ENCODE measurements at places on chromosomes 7 and 10.

- no peak for DNase-seq
These were observed 8.1 kb downstream of the SDK1 start for GRCh38 chr7:3309140-3309539.

DNA sequence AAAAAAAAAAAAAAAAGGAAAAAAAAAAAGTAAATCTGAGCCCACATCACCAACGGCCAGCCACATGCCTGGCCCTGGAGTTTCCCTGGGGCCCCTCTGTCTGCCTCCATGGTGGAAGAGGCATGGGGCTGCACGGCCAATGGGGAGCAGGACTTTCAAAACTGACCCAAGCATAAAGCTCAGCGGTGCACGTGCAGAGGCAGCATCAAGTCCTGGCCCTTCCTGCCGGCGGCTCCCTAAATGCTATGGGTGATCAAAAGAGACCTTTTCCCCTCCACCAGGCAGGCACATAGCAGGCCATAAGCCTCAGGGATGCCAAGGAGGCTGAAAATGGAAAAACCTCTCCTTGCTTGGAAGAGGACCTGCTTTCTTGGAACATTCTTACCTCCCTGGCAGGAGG, 94.3 kb downstream of the OAT start:
- DNase-seq = no peak

- no peak for DNase-seq
These were observed 121.3 kb downstream of the PRLHR start for GRCh38 chr10:118474111-118474510.

- no peak for DNase-seq
These were observed 255.5 kb downstream of the MAD1L1 start for GRCh38 chr7:1977059-1977875.

DNA sequence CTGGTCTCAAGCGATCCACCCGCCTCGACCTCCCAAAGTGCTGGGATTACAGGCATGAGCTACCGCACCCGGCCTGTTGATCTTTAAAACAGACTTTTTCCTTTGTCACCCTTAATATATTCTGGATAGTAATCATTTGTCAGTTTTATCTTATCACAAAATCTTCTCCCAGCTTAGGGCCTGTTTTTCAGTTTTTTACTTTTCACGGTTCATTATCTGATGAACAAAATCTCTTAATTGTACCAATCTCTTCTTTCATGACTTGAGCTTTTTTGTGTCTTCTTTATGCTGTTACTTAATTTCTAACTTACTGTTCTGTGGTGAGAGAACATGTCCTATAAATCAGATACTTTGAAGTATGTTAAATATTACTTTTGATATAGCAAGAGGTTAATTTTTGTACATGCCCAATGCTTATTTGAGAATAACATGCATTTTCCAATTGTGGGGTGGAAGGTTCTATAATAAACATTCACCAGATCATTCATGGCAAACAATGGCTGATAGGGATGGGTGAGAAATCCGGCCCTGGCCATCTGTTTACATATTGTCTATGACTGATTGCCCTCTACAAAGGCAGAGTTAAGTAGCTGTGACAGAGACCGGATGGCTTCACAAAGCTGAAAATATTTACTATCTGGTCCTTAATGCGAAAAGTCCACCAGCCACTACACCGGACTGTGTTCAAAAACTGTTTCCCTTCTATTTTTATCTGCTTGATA, 5.3 kb downstream of the PAPOLB start:
- DNase-seq = no peak

DNA sequence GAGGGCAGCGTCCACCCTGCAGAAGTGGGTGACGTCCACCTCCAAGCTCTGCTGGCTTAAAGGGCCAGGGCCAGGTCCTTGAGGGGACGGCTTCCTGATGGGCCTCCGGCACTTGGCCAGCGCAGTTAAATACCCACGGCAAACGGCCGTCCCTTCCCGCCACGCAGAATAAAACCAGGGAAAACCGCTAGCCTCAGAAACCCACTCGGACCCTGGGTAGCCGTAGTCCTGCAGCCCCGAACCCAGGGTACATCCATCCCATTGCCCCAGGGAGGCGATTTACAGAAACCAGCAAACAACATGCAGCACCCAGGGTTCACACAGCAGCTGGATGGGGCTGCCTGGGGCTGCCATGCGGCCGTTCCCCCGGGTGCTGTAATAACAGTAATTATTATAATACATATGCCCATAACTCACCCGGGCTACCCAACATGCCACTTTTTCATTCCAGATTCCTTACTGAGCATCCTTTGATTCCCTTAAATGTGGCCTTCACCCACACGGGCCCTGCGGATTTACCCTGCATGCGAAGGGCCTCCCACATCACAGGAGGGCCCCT, 81.5 kb upstream of the PDGFA start:
- no peak for DNase-seq

- DNase-seq = no peak
These were observed 169.5 kb downstream of the DKK1 start for GRCh38 chr10:52483587-52483986.

DNA sequence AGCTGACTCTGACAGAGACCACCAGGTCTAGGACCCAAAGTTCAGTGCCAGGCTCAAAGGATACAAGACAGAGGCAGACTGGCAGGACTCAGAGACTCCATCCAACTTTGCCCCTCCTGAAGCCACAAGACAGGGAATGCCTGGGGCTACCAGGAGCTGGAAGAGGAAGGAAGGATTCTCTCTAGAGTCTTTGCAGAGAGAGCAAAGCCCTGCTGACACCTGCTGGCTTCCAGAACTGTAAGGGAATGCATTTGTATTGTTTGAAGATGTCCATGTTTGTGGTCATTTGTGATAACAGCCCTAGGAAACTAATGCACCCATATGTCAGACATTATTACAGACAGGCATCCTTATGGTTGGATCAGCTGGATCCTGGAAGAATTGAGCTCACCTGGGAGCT, 132.3 kb upstream of the C7orf33 start:
- DNase-seq = no peak

DNA sequence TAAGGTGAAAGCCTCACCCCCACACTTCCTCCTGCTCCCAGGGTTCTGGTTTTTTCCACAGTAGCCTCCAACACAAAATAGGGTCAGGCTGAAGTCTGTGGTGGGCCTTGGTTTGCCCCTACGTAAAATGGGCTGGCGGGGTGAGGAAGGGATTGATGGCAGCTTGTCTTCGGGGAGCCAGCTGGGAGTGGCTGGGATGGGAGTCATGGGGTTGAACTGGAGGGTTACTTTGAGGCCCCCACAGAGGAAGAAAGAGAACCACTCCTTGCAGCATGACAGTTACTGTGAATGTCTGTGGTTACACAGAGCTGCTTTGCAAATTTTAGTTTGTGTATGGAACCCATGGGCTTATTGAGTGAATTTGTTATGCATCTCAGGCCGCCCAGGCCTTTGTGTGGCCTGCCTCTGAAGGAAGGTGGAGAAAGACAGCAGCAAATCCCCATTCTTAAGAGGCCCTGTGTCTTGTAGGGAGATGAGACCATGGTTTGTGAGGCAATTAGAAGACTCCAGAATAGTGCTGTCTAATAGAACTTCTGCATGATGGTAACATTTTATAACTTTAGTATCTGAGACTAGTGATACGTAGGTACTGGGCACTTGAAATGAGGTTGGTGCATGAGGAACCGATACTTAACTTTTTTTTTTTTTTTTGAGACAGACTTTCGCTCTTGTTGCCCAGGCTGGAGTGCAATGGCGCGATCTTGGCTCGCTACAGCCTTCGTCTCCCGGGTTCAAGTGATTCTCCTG, 8.1 kb downstream of the TRIM8 start:
- no peak for DNase-seq

DNA sequence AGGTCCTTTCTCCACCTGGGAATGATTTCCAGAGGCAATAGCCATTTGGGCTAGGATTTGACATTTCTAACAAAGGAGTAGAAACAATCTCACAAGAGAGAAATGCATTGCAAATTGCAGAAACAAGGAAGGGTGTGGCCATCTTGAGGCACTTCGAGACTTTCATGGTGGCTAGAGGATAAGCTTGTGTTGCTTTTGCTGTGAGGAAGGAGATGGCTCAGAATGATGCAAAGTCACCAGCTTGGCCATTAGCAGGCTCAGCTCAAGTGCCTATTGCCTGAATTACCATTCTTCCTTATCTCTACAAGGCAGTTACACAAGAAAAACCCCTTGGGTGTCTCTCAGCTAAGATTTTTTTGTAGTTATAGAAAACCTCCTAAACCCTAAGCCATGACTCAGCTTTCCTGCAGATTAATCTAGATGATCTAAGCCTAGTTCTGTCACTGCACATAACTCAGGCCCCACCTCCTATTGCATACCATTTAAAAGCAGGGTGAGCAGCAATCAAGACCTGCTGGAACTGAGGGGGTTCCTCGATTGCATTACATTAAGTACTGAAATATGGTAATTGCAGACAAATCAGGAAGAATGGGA, 683.1 kb downstream of the NRG3 start:
- DNase-seq = no peak

DNA sequence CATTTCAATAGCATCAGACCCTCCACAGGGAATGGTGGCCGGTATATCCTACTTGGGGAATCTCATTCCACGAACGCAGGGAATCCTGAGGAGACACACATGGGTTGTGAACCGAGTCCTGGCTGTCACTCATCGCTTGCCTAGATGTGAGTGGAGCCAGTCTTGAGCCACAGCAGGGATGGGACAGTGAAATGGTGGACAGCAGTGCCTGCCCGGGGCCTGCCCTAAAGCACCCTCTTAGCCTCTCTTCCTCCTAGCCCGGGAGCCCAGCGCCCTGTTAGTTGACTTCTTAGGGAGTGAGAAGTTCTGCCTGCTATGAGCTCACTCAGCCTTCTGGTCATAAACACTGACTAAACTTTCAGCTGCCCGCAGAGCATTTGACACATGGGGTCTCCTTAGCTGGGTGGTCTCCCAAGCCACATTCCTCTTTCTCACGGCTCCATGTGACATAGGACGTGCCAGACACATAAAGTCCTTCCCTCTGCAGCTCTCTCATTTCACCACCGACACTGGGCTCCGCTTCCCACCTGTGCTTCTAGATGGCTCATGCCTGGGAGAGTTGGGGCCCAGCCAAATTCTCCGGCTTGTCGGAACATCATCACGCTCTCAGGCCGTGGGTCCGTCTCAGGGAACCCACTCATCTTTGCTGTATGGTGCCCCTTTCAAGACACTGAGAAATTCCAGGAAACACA, 60.9 kb downstream of the TCERG1L start:
- DNase-seq = no peak

- DNase-seq = no peak
These were observed 124.5 kb downstream of the ZFAND4 start for GRCh38 chr10:45548068-45548467.

GRCh38 chr10:3783316-3783681, 1.7 kb downstream of the KLF6 start:
- peak; percentile 78 for DNase-seq

DNA sequence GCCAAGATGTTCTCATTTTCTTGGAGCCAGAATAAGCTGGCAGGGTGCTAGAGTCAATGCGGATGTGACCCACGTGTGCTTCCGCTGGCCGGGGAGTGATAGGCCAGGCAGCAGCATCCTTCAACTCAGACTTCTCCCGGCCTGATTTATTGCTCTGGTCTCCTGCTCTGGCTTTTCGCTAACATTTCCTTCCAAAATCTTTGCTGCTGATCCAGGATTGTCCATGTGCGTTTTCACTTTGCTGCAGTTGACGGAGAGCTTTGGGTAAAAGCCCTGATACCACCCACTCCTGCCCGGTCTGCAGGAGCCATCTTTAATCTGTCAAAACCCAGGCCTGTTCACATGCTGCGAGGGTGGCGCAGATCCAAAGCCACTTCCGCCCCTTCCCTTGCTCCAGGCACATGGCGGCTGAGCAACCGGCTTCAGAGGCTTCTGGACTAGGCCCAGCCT, 106.8 kb downstream of the CYP26A1 start:
- DNase-seq = no peak

DNA sequence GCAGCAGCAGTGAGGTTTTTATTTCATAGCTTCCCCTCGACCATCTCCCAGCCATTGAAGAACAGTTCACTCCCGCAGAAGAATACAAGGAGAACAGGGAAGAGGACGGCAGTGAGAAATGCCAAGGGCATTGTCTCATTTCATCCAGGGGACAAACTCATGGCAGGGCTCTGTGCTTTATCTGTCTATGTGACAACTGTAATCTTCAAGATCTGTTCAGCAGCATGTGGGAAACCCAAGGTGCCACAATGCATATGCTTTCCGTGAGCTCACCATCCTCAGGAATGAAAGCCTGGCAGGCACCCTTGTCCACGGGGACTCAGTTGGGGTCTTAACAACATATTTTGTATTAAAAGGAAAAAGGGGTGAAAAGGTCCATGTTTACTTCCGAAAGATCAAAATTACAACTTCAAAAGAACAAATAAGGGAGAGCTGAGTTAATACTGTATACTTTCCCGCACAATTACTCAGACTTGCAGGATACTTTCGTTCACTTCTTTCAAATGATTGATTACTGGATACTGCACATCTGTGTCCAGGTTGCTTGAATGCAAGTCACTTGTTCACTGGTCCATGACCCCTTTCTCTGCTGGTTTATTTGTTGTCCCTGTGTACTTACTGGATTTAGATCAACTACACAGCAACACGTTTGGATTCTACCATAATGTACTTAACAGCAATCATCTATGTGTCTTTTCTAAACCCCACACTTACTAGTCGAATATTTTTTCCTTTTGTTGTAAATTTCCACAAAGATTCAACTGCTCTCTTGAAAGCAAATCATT, 90.1 kb upstream of the ATP6V0A4 start:
- DNase-seq = no peak

GRCh38 chr7:96178581-96178980, 143.3 kb downstream of the SLC25A13 start:
- no peak for DNase-seq

DNA sequence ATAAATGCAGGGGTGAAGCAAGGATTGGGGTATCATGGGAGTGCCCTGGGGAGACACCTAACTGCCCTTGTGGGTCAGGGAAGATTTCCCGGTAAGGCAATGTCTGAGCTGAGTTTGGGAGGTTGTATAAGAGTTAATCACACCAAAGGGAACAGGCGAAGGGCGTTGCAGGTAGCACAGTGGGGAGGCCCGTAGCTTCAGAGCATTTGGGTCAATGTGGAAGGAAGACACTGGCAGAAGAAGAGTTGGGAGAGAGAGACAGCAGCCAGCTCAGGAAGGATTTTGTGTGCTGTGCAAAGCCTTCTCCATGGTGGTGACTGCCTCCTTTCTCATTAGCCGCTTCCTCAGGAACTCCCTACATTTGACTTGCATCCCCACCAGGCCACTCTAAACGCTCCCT, 80.8 kb upstream of the LEP start:
- no peak for DNase-seq

DNA sequence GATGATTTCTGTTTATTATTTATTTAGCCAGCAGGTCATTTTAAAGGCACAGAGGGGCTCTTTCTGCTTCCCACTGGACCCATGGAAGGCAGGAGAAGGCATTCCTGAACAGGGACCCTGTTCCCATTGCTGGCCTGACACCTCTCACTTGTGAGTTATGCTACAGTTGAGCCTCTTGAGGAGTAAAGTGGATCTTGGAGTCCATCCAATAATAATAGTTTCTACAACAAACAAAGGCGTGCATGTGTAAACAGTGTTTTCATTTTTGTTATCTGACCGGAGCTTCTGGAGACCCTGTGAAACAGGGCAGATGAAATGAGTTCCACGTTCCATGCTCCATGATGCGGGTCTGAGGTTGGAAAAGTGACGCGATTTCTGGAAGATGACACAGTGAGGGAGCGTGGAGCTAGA, 127.3 kb upstream of the HABP2 start:
- DNase-seq = no peak

Data from stimulated activated CD4-positive, alpha-beta T cell treated with anti-CD3 and anti-CD28 coated beads, Interleukin-2, amount 100 ng/mL, for 24 hours (primary cell).